ENCODE measurements at places on chromosomes 6 and 20.
A peak's percentile ranks its signal among the peaks of the same experiment; 100 is the strongest.

- peak; percentile 64 for DNase-seq
Measured at GRCh38 chr20:36856195-36856594, 19.7 kb upstream of the TLDC2 start.

DNA sequence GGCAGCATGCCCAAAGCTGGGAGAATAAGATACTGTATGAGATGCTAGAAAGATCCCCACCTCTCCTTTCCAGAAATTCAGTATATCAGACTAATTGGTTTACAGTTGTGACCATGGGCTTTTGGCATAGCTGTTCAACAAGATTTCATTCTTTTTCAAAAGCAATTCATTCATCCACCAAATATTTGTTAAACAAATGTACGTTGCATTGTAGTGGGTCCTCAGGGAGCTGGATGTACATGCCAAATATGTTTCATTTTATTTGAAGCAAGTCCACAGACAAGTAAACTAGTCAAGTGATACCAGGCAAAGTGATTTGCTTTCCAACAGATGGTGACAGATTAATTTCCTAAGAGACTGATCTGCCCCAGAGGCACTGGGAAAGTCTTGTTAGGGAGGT, 85.8 kb upstream of the ESR1 start:
- no peak for DNase-seq

DNA sequence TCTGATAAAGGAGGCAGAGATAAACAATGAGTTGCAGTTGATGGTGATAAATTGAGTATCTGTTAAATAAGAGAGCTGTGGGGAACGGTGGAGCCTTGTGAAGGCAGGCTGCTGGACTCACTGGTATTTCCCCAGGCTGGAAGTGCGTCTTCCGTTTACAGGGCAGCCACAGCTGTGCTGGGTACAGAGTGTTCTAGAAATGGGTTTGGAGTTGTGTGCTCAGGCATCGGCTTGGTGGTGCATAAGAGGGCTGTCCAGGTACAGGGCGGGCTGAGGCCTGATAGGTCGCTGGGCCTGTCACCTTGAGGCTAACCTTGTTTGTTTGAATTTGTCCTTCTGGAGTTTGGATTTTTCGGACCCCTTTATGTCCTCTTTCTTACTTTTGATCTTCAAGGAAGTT, 39.3 kb downstream of the ARID1B start:
- no peak for DNase-seq

DNA sequence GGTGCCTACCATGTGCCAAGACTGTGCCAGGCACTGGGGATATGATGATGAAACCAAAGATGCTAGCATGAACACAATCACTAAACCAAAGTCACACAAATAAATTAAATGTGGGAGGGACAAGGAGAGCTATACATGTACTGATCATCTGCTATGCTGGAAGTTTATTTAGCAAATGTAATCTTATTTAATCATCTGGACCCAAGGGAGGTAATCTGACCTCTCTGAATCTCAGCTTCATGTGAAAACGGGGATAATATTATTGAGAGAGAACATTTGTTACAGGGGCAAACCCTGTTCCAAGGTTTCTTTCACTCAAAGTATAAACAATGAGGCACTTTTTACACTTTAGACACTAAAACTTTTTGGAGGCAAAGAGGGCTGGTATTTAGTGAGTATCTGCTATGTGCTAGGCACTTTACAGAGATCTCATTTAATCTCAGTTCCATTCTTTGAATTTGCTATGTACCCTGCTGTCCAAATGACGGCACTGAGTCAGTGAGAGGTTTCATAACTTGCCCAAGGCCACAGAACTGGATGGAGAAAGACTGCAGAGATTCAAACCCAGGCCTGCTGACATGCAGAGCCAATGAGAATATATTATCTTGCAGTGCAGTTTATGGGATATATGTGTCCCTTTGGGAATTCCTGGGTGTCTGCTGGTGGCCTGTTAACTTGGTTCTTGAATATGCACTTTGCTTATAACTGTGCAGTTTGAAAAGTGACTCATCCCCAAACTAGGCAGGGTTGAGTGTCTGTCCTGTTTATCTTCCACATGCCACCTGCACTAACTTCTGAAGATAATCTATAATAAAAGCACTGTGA, 3.3 kb upstream of the ASXL1 start:
- DNase-seq = peak; percentile 76

DNA sequence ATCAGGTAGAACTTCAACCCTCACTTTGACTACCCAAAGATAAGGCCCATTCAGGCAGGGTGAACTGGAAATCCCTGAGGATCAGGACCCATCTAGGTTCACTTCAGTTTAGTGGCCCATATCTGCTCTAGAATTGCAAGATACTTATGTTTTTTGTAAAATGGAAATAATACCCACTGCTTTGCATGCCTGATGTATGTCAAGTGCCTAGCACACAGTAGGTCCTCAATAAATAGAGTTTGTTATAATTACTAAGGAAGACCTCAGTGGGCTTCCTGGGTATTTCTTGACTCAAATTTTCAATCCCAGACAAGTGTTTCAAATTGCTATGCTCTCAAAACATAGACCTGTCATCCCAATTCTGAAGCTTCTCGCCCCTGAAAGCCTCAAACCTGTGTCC, 32.5 kb downstream of the PIGU start:
- DNase-seq = no peak

GRCh38 chr6:132643547-132643946, 15.4 kb downstream of the TAAR1 start:
- no peak for DNase-seq

DNA sequence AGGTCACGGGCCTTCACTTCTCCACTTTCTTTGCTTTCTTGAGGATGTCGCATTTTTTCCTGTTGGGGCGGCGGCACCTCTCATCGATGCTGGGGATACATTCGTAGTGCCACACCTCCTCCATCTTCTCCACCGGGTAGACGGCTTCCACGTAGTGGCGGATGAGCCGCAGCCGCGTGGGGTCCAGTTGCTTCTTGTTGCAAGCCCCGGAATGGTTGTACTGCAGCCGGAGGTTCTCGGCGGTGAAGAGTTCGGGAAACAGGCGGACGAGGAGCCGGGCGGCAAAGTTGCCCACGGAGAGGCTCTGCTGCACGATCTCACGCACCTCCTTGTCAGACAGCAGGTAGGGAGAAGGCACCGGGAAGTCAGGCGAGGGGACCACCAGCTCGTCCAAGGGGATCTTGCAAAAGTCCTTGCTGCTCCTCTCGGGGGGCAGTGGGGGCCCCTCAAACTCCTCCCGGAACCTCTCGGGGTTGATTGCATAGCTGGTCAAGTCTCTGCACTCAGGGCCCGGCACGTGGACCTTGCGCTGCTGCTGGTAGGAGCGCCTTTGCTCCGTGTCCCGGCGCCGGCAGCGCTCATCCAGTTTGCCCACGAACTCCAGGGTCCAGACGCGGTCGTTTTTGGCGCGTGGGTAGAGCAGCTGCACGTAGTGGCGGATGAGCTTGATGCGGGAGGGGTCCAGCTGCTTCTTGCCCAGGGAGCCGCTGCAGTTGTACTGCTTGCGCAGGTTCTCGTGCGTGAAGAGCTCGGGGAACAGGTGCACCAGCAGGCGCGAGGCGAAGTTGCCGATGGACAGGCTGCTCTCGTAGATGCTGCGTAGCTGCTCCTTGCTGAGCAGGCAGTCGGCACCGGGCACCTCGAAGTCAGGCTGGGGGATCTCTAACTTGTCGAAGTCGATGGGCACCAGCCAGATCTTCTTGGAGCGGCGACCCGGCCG, 41.0 kb downstream of the MTRES1 start:
- no peak for DNase-seq

DNA sequence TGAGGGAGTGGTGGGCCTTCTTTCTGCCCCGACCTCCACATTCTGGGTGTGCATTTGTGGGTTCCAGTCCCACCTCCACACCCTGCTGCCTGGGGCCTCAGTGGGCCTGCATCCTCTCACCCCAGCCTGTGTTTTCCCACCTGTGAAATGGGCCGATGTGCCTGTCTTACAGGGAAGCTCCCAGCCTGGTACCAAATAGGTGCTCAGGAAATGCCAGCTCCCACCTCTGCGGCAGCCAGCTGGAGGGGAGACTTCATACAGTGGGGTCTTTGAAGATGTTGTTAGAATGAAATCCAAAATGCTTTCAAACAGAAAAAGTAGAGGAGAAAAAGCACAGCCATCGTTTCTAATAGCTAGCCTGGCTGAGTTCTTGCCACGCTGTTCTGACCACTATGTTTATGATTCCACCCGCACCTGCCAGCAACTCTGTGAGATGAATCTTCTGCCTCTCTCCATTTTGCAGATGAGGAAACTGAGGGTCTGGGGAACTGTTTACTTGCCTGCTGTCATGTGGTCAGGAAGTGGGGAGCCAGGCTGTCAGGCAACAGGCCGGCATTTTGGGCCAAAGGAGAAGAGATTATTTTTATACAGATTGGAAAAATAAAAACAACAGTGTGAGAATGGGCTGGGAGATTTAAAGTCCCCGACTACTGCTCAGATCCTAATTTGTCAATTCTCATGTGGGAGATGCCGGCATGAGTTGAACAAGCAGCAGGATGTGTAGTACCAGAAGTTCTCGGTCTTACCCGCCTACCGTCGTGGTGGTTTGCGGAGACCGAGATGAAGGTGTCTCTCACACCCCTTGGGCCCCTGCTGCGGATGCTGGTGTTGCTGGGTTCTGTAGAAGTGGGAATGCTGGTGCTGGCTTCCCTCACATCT, 4.6 kb downstream of the TMEM181 start:
- DNase-seq = no peak

GRCh38 chr6:108673153-108673552, 112.4 kb downstream of the FOXO3 start:
- DNase-seq = no peak

DNA sequence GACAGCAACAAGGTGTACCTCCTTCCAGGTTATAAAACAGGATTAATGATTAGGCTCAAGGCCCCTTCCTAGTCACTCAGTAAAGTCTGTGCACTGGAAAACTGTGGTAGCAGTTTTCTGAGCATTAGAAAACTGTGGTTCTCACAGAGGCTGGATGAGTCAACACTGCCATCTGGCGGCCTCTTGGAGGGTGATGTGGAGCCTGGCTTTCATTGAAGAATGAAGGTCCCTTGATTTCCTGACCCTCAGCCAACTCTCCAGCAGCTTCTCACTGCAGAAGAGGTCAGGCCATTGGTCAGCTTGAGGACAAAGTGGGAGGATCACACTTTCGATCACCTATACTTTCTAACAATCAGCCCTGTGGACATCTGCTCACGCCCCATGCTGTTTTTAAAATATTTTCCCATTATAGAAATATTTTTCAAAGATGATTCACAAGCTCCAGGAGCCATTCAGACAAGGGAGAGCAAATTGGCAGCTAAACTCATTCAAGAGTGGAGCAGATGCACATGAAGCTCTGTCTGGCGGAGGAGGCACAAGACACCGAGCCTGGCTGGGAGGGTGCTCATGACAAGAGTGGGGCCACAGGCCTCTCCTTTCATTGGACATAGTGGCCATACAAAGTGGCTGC, 23.2 kb downstream of the PSMB1 start:
- peak; percentile 81 for DNase-seq

DNA sequence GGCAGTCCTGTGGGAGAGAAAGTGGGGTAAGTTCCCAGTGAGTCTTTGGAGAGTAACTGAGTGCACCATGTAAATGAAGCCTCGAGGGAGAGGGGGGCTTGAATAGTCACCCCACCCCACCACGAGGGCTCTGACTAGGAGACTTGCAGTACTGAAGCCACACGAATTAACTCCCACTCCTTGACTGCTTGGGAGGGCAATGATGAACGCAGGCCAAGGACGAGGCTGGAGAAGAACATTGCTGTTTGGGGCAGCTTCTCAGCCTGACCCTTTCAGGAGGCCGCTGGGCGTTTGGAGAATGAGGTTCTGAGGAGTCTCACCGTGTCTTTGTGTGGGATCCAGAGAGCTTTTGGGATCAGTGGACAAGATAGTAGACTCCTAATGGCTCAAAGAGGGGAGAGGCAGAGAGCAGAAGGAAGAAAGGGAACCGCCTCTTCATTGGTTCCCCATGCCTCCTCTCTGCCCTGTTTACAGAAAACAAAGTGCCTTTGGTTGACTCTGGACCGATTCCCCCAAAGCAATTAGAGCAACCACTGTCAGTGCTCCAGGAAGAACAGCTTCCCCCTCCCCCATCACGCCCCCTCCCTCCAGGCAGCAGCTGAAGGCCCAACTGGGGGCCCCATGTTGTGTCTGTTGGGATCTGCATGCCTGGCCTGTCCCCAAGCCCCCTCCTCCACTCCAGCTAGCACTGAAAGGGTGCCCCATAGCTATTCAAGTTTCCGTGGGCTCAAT, 41.7 kb upstream of the CDKN1A start:
- no peak for DNase-seq

- DNase-seq = no peak
Measured at GRCh38 chr6:72422171-72422570, 199.7 kb upstream of the KCNQ5 start.

DNA sequence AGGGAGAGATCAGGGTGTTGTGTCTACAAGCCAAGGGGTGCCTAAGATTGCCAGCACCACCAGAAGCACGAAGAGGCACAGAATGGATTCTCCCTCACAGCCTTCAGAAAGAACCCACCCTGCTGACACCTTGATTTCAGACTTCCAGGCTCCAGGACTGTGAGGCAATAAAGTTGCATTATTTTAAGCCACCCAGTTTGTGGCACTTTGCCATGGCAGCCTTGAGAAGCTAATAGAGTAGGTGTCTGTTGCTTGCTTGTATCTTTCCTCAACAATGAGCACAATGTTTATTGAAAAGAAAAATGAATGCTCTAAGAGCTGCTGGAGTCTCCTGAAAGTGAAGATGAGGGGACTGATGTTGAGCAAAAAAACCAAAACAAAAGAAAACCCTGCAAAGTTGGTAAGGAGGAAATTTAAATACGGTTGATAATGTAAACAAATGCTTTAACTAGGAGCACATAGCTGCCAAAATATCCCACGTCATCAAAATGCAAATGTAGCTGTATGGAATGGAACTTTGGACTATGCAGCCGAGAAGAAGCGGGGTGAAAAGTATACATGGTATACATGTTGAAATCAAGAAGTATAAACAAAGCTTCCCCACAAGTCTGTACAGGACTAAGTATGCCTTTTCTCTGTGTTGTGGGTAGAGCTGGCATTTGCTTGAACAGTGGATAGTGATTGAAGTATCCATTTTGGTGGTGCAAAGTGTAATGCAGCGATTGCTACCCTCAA, 8.0 kb downstream of the IL20RA start:
- DNase-seq = no peak

- peak; percentile 49 for DNase-seq
Measured at GRCh38 chr6:169230322-169230665, 23.4 kb downstream of the THBS2 start.

DNA sequence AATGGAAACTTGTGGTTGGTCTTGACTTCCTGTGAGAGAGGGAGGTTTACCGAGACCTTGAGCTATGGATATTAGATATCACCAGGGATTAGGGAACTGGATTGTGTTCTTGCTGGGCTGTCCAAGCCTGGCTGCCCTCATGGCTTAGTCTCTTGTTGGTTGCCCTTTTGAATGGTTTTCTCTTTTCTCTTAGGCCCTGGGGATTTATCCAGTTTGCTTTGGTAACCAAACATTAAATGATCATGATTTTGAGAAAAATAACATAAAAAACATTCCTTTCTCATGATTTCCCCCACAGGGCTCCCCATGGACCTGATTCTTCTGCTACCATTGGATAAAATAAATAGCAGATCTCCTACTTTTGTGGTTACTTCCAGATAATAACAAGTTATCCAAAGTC, 306.4 kb upstream of the RNF217 start:
- no peak for DNase-seq

- no peak for DNase-seq
Measured at GRCh38 chr6:85484948-85485347, 35.1 kb downstream of the NT5E start.

Data from Daoy (cell line).